PC-3 (cell line): ENCODE measurements at places on chromosomes 7 and 10. TPM values are rescaled to one million over a fixed set of nuclear protein-coding genes. Genes with fewer than 3 reads are reported as not detected.

DNA sequence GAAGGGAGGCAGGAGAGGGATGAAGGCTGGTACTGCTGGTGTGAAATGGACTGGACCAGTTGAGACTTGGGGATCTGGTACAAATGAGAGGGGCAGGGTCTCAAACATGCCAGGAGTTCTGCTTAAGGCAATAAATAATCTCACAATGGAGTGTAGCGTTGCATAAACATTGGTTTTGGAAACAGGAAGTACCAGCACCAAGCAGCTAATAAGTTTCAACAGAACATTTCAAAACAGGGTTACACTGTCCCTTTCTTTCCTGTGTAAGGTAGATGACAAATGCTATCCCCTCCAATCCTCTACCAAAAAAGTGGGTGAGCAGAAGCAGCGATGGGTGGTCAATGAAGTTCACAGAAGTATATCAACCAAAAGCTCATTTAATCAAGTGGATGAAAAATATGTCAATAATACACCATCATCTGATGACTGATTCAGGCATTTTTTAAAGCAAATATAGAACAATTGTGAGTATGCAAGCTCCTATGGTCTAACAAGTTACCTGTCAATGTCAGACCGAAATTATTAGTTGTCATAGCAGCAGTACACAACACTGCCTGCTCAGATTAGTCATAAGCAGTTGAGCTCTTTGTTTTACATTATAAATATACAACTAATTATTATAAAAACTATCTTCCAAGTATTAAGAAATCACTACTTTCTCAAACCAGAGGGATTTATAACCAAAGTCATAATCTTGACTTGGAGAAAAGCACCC, 220.0 kb downstream of the FAM107B start:
- DNase-seq, result peak; percentile 55

DNA sequence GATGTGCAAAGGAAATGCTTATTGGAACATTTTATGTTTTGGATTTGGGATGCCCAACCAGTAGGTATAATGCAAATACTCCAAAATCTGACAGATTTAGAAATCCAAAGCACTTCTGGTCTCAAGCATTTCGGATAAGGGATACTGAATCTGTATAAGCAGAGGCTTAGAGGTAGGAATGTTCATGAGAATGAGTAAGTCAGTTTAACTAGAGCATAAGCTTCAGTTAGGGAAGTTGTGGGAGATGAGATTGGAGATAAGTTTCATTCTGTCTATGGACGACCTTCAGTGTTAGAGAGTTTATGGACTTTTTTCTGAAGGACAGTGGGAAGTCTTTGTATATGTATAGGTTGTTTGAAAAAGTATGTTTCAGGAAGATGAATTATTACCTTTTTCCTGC, 10.4 kb downstream of the TAX1BP1 start:
- peak; percentile 17 for DNase-seq

- DNase-seq, result no peak
Observed at GRCh38 chr7:351256-351655, 61.3 kb downstream of the FOXL3 start.

GRCh38 chr7:141118767-141119166, 44.9 kb downstream of the TMEM178B start:
- no peak for DNase-seq

NKX2-3 gene
- 0.07 TPM in 1 of 2 replicates, not detected in the other for total RNA-seq

DOCK1 gene
- 34.3 and 34.6 TPM in 2 replicates for total RNA-seq

PAX4 gene
- total RNA-seq, result not detected in 2 replicates
